Femur (tissue), 1 donor: ENCODE measurements at places on chromosomes 1 and 21.

DNA sequence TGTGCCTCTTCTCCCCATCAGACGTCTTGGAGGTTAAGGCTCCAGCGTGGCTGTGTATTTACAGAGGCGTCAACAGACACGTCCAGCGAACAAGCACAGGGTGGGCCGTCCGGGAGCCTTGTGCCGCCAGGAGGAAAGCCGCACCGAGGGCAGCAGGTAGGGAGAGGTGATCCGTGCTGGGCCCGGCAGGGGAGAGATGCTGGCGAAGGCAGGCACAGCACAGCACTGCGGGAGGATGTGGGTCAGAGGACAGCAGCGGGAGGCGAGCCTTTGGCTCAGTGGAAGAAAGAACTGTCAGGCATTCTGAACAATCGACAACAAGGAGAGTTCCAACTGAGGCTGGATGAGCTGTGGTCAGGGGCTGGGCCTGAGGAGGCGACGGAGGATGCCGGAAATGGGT is 144.1 kb upstream of the TNR start:
- DNase-seq, result no peak

GRCh38 chr1:109639063-109639840 is 16.6 kb upstream of the GSTM4 start:
- DNase-seq, result no peak

DNA sequence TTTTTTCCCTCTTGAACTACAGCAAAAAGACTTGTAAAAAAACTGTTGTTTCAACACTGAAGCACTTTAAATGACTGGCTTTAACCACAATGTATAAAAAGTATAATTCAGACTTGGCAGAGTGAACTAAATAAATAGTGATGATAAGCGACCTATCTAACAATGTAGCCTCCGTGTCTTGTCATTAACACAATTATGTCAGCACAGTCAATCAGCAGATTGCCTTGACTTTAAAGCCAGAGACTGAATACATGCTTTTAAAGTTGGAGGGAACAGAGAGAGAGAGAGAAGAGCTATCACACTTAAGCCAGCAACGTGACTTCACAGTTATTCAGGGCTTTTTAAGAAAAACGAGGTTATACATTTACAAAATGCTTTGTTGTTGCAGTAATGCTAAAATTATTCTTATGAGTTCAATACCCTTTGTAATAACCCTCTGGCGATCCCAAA is 378.1 kb downstream of the LMO4 start:
- DNase-seq, result no peak

DNA sequence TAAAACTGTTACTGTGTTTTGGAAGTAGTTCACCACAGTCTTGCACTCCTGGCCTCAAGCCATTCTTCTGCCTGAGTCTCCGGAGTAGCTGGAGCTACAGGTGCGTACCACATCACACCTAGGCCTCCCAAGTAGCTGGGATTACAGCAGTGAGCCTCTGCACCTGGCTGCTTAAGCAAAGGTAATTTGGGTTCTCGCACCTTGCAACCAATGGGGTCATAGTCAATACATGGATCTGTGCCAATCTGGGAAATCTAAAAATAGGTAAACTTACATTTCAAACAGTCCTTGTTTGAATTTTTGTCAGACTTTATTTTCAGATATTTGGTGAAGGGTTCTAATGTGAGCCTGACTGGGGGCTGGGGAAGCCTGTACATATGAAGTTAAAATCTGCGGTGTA is 466.5 kb downstream of the PCP4 start:
- no peak for DNase-seq

DNA sequence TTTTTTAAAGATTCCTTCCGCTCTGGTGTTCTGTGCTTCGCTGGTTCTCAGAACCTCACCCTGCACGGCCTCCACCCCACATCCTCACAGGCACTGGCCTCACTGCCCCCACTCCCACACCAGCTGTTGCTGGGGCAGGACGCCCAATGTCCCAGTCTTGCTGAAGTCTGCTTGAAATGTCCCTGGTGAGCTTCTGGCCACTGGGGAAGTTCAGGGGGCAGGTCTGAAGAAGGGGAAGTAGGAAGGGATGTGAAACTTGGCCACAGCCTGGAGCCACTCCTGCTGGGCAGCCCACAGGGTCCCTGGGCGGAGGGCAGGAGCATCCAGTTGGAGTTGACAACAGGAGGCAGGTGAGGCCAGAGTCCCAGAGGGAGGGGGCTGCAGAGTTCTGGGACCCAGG is at the start of gene C1QA:
C1QA (plus strand) TSS at position 276 of the 400 bp plus-strand sequence. CDS start 989 bp downstream, outside the sequence.
- peak; percentile 45 for DNase-seq

DNA sequence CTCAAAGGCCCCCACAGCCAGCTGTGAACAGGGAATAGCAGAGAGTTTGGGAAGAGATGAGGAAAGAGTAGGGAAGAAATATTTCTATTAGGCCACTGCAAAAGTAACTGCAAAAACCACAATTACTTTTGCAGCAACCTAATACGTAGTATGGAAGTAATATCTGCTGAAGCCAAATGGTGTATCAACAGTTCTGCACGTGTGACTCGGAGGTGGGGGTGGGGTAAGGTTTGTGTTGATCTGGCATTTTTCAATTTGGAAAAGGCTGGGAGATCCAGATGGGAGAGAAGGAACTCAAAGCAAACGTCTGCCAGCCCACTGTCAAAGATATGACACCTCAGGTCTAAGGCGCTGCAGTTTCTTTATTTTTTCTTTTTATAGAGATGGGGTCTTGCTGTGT is 11.1 kb upstream of the ZNF436 start:
- DNase-seq, result no peak

DNA sequence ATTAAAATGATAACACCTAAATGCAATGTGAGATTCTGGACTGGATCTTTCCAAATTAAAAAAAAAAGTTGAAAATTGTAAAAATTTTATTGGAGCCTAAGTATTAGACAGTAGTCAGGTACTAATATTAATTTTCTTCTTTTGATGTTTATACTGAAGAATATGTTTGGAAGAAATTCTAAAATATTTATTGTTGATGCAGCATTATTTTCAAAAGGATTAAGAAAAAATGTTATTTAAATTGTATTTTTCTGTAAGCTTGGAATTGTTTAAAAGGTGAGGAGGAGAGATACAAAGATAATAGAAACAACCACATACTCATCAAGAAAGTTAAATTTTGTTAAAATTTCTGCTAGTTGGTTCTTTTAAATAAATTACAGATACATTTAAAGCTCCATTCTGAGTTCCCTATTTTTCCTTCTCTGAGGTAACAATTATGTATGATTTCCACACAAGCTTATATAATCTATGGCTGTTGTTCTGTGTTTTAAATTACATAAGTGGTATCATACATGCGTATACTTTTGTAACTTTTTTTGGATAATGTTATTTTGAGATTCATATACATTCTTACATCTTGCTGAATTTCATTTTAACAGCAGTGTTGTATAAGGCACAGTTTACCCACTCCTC is 180.3 kb upstream of the RGS18 start:
- DNase-seq, result no peak
